Sigmoid colon (tissue), 7 donors: ENCODE measurements at places on chromosomes 16 and 17. TPM values are rescaled to one million over a fixed set of nuclear protein-coding genes. Genes with fewer than 3 reads are reported as not detected.

Gene CRYBA1
- not detected for polyA plus RNA-seq

Gene CTNS
- 1.8 TPM for polyA plus RNA-seq

Gene LLGL2
- 299 TPM for polyA plus RNA-seq

Gene ZNF423
- polyA plus RNA-seq, result 0.69 TPM

Gene PFN1
- 853 TPM for polyA plus RNA-seq

Gene TIMP2
- 47.4 TPM for polyA plus RNA-seq
